ENCODE measurements at places on chromosomes 2 and 18. TPM values are rescaled to one million over a fixed set of nuclear protein-coding genes. Genes with fewer than 3 reads are reported as not detected.

DNA sequence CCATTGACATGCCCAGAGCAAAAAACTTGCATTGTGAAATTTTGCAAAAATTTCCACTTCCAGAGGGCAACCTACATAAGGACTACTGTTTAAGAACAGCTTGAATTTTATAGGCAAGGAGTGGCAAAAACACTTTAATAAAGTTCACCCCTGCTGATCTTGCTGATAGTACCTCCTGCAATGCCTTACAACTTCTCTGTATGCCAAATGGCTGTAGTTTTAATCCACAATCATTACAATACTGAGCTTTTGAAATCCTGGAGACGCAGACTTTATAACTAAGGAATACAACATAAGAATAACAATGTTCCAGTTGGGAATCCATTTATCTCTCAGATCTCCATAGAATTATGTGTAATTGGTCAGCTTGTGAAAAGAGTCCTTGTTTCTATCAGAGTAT, 247.5 kb downstream of the KCNJ3 start:
- DNase-seq: no peak

DNA sequence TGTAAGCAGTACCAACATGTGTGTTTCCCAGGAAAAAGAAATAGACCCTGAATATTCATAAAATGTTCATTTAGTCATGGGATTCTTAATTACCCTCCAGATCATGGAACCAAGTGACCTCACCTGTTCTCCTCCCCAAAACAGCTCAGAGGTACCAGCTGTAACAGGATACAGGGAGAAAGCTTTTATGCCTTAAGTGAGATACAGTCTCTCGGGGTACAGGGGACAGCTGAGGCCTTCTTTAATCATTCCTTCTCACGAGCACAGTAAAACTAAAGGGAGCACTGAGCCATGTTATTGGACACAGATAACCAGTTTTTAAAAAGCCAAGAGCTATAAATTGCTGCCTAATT, 16.6 kb downstream of the EPHA4 start:
- DNase-seq: no peak

ACMSD gene
- not detected for total RNA-seq

REG1B gene
- not detected for total RNA-seq

MYOM1 gene
- 0.86 TPM for total RNA-seq

GPR75 gene
- 2.6 TPM for total RNA-seq
